Stimulated activated CD8-positive, alpha-beta memory T cell treated with anti-CD3 and anti-CD28 coated beads, Interleukin-7, amount 100 ng/mL, for 24 hours (primary cell): ENCODE measurements at places on chromosomes 2 and 18.

GRCh38 chr2:10149635-10150034 is 27.1 kb downstream of the RRM2 start:
- DNase-seq: no peak

- no peak for DNase-seq
Observed at GRCh38 chr18:43271593-43272432, 5.5 kb downstream of the SYT4 start.

DNA sequence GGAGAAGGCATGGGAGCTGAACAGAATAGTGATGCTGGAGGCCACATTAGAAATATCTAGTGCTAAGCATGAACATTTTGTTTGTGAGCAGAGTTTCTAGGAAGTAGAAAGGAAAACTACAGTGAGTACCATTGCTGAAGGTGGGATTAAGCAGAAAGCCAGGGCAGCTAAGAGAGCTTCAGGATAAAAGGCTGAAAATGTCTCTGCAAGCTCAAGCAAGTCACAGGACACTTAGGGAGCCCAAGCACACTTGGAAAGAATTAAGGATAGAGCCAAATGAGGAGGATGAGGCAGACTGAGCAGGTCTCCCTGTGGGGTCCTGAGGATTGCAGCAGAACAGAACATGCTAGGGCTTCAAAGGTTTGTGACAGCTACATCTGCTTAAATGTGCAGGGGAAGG is 80.6 kb upstream of the LYPD1 start:
- DNase-seq: no peak

GRCh38 chr2:226122041-226122440 is 677.6 kb downstream of the IRS1 start:
- DNase-seq: no peak

- DNase-seq: no peak
Observed at GRCh38 chr18:66722671-66723070, 118.8 kb upstream of the CDH19 start.

DNA sequence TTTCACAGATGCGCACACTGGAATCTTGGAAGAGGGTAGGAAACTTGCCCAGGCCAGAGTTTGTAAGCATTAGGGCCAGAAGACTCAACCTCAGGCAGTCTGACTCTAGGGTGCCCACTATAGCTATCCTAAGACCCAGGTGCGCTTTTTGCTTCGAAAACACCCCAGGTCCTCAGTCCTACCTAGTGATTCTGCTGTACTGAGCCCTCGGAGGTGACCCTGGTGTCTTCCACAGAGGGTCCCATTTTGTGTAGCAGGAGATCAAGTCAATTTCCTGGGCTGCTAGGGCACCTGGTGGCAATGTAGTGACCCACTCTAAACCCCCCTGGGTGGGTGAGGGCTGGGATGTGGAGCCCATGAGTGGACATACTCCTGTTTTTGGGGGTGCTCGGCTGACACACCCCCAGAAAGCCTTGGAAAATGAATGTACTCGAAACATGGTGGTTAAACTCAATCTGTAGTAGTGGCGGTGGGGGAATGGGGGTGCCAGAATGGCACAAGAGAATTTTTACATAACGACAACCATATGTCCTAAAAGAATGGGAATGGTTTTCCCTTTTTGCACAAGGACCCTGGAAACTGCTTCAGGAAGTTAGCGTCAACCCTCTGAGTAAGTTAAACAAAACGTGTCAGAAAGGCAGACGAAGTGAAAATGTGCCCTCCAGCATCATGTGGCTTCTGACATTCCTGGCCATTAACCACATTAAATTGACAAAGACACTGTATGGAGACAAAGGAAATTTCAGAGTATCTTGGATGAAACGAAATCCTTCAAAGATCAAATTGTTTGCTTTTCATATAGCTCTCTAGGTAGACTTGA is 218.0 kb upstream of the COPS8 start:
- no peak for DNase-seq

GRCh38 chr18:12861637-12862036 is 22.4 kb downstream of the PTPN2 start:
- no peak for DNase-seq

DNA sequence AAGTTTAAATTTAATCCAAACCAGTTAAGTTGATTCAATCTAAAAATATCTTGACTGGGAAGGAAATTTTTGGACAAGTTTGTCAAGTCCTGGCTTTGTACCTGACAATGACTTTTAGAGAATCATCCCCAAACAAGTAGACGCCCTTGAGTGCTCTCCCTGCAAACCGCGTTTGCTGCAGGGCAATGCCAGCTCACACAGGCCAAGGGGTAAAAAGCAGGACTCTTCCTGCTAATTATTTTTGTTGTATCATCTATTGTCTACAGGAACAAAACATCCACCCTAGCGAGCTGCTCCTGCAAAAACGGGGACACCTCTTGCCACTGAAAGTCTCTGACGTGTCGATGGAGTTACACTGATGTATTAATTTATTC is 10.9 kb downstream of the ID2 start:
- DNase-seq: no peak

- no peak for DNase-seq
Observed at GRCh38 chr2:233131936-233132720, 72.0 kb downstream of the INPP5D start.

DNA sequence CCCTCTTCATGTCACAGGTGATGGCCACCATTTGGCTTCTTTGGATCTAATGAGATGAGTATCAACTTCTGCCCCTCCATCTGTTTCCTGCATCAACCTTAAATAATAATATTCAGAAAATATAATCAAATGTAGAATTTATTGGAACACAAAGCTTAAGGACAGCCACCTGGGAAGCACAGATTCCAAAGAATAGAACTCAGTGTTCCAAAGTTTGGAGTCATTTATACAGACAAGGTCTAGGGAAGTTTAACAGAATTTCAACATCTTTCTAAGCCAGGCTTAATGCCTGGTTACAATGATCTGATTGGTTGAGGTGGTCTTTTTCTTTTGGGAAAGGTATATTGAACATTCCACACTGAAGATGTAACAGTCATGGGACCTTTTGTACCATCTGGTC is 218.0 kb upstream of the PIEZO2 start:
- DNase-seq: no peak

- DNase-seq: no peak
Observed at GRCh38 chr2:45909677-45910191, 258.3 kb downstream of the PRKCE start.

DNA sequence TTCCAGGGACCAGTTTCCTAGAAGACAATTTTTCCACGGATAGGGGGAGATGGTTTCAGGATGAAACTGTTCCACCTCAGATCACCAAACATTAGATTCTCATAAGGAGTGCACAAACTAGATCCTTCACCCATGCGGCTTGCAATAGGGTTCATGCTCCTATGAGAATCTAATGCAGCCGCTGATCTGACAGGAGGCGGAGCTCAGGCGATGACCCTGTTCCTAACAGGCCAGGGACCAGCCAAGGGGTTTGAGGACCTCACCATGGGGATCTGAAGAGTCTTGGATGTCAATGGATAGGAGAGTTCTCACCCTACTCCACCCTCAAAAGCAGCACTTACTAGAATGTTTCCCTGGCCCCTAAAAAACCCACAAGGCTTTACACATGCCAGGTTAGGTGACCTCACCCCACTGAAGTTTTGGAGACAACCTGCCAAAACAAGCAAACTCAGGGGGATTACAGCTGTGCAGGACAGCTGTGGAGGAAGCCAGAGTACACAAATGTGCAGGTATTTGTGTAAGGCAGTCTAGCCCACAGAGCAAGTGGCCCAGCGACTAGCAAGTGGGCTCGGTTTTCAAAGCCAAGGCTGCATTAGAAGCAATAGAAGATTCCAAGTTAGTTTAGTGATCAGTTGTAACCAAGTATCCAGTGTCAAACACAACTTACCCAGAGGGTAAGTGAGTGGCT is 3.9 kb downstream of the EVA1A start:
- DNase-seq: no peak

- DNase-seq: no peak
Observed at GRCh38 chr2:190583507-190584337, 49.2 kb upstream of the NEMP2 start.

GRCh38 chr2:28152585-28153280 is 239.9 kb upstream of the FOSL2 start:
- no peak for DNase-seq

DNA sequence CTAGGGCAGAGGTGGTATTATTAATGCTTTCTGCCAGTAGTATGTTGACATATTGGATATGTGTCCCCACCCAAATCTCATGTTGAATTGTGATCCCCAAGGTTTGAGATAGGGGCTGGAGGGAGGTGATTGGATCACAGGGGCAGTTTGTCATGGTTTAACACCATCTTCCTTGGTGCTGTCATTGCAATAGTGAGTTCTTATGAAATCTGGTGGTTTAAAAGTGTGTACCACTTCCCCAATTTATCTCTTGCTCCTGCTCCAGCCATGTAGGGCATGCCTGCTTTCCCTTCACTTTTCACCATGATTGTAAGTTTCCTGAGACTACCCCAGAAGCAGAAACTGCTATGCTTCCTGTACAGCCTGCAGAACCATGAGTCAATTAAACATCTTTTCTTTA is 47.1 kb upstream of the THSD7B start:
- no peak for DNase-seq

GRCh38 chr2:170434900-170435621 is 257.1 kb downstream of the MYO3B start:
- DNase-seq: no peak

DNA sequence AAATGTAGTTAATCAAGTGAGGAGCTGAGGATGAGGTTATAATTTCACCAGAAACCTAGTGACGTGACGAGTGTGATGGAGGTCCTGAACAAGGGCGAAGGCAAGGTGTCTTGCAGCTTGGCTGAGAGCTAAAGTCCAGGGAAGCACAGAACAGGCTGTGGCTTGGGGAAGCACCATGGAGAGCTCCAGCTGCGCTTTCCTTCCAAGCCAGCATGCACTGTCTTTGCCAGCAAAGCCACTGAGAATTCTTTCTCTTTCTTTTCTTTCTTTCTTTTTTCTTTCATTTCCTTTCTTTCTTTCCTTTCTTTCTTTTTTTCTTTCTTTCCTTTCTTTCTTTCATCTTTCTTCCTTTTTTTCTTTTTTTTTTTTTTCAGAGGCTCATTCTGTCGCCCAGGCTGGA is 239.3 kb downstream of the FBXO15 start:
- DNase-seq: no peak

DNA sequence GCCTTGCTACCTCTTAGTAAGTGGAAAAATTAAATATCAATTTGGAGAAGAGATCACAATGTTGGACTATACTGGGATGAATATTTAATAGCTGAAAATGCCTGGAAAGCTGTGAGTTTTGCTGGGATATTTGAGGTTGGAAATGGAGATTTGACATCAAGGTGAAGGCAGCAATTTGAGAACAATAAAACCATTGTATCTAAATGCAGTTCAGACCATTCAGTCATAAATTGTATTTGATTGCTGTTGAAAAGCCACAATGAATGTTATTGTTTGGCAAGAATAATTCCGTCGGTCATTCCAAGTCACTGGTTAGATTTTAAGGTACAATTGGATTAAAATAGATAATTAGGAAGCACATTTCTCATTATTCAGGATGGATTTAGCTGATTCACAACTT is 325.6 kb downstream of the HRH4 start:
- DNase-seq: no peak

GRCh38 chr2:17661460-17661859 is 92.2 kb downstream of the SMC6 start:
- no peak for DNase-seq

GRCh38 chr2:188664951-188665595 is 309.1 kb upstream of the COL3A1 start:
- DNase-seq: no peak

- no peak for DNase-seq
Observed at GRCh38 chr18:78726326-78727056, 253.1 kb upstream of the SALL3 start.

DNA sequence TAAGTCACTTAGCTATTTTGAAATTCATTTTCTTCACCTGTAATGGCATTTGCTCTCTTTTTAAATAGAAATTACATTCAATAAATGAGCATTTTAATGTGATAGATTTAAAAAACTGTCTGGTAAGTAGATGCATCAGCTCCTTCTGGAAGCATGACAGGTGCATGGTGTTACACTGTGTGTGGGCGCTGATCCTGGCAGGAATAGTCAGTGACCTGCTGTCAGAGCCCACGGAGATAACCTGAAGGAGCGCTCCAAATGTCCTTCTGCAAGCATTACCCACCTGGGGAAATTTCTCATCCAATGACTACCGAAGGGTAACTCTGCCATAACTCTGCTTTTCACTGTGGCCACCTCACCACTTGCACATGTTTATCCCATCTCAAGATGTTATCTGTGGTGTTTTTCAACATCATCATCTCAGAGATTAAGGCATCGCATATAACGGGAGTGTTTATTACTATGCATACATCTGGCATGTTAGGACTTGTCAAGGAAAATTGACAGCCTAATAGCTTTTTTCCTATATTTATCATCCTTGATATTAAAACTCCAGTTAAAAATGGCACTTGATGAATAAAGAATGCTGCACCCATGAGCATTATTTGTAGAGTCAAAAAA is 637.3 kb downstream of the ERBB4 start:
- no peak for DNase-seq

GRCh38 chr18:59453468-59453961 is 94.5 kb upstream of the LMAN1 start:
- DNase-seq: no peak

DNA sequence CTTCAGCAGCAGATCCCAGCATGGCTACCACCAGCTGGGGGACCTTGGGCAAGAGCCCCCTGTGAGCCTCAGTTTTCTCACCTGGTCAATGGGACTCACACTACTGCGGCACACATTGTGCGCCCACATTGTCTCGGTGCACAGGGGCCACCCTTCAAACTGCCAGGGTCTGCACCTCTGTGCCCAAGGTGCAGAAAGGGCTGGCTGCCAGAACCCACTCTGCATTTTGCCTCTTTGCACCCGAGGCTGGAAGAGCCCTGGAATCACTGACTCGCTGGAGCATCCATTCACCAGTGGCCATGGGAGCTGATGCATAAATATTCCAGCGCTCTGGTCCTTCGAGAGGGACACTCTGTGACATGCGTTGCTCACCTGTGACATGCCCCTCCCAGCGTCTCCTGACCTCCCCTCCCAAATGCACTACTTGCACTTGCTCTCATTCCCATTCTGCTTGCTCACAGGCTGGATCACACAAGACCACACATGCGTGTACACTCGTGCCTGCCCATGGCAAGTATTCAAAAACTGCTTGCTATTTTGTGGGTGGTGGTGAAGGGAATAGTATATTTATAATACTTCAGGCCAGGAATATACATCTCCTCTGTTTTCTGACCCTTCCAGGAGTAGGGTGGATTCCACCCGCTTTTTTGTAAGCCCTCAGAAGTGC is 18.8 kb upstream of the C1QL2 start:
- DNase-seq: no peak
